ENCODE measurements at places on chromosomes 3 and 15.

DNA sequence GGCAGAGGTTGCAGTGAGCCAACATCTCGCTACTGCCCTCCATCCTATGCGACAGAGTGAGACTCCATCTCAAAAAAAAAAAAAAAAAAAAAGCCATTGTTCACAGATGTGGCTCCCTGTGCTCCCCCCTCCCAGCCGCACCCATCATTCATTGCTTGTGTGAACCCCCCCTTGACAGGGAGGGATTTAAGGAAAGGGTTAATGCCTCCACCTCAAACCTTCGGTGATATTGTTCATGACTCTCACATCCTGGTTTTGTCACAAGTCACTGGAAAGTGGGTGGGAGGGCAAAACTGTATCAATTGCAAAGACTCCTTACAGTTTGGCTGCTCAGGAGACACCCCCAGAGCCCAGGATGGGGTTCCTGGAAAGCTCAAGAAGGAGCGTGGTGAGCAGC, 7.7 kb downstream of the SLC6A6 start:
- DNase-seq, result no peak

- no peak for DNase-seq
Measured at GRCh38 chr3:147813256-147813655, 404.1 kb downstream of the ZIC1 start.

DNA sequence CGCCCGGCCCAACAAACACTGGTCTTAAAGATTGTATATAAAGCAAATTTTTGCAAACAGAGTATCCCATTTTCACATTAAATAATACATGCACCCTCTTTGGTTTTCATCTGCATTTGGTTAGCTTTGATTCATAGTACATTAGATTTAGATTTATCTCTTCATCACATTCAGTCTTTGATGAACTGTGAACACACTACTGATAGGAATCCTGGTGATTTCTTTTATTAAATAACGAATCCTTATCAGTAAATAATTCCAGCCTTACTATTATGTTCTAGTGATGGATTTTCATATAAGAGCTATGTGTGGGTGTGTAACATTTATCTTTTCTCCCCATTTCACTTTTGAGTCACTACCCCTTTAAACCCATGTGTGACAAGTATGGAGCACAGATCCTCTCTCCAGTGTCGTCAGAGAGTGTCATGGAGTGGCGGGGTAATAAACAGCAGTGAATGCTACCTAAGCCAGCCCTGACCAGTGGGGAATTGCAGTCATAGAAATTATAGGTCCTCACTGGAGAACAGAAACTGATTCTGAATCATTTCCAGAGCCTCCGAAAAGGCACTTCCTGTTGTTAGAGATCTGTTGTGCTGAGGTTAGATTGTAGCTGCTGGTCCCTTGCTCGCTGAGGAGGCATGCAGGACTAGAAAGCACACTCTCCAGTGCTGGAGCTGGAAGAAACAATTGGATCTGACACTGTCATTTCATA, 22.0 kb downstream of the SLC7A14 start:
- peak; percentile 63 for DNase-seq

- DNase-seq, result no peak
Measured at GRCh38 chr3:9201955-9202354, 47.5 kb downstream of the SRGAP3 start.

DNA sequence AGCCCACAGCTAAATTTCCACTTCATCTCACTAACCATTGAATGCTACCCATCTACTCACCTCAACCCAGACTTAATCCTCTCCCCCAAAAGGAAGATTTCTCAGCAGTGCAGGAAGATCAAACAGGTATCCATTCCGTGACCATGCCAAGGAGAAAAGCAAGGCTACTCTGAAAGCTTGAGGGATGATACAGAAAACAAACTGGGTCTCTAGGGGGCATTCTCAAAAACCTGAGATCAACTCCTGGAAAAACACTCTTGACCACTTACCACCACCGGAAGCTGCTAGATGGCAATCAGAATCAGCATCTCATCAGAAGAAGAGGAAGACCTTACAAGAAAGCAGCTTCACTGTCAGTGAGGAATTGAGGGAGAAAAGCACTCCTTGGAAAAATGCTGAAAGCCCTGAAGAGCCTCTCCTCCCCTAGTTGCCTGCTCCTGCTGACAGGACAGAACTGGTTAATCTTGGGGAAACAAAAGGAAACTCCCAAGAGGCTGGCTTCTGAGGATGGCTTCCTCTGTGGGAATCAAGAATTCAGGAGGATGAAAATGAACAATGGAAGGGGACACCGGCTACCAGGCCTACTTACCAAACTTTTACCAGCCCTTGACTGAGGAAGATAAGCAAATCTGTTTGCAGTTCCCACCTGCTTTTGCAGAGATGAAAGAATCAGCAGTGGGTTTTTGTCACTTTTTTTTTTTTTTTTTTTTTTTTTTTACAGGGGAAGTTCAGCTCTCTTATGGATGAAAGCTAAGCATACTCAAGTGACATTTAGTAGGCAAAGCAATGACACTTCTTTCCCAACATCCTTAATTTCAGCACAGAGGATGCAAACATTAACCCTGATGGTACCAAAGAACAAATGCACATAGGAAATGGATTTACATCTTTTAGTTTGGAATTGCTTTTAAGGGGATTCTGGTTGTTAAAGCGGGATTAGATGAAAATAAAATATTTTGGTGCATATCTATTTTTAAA, at the start of gene ATP8B4:
ATP8B4 (minus strand) TSS at position 171 of the 978 bp plus-strand sequence. CDS start 12,267 bp downstream, outside the sequence.
- DNase-seq, result no peak

GRCh38 chr15:74168711-74169126, 4.8 kb upstream of the ISLR start:
- no peak for DNase-seq

GRCh38 chr3:151979906-151980305, 106.5 kb downstream of the SUCNR1 start:
- peak; percentile 60 for DNase-seq

- no peak for DNase-seq
Measured at GRCh38 chr3:130737622-130738021, 9.0 kb downstream of the PIK3R4 start.

DNA sequence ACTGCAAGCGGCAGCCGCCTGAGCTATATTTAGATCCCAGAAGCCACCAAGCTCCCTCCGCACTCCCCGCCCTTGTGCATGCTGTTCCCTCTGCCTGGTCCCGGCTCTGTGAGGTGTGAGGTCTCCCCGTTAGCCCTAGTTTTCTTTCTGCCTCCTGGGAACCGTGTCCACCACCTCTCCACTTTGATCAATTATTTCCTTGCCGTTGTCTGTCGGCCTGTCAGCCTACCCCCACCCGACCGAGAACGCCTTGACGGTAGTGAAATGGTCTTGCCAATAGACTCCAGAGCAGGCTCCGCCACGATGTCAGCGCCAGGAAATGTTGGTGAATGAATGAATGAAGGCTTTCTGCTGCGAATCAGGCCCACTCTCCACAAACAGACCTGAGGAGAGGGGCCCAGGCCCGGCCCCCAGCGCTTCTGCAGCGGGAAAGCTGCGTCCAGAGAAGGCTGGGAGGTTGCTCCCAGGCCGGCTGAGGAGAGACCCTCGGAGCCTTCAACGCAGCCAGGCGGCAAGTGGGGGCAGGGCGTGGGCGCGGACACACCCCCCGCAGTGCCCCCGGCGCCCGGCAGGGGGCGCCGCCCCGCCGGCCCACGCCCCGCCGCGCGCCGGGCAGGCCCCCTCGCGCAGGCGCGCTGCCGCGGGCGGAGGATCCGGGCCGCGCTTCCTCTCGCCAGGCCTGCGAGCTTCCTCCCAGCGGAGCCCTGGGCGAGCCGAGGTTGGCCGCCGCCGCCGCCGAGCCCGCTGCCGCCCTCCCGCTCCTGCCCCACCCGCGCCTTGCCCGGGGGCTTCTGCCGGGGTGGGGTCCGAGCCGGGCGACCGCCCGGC, at the start of gene CSK:
CSK (plus strand) TSS at position 650 of the 828 bp plus-strand sequence. CDS start 16,218 bp downstream, outside the sequence.
- DNase-seq, result peak; percentile 73

DNA sequence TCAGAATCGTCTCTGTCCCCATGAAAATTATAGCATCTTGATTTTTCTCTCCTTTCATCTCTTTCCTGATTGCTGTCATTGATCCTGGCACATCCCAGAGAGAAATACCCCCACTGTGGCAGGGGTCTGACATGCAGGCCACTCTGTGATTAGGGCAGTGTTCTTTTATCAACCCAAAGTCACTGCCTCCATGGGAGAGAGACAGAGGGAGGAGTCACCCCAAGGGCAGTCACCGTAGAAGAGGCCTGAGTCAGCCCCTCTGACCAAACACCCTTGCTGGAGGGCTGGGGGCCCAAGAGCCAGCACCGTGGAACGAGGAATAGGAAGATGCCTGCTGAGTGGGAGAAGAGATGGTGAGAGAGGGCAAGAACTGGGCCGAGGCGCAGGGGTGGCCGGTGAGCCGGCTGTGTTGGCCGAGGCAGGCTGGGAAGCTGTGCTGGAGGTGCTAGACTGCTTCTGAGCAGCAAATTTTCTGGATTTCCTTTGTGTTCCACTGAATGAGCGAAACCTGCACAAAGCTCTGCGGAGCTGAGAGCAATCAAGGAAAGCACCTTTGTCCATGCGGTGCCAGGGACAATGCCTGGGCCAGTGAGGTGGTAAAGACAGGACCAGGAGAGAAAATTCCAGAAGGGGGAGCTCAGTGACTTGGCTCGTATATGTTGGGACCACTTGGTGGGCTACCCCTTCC, 103.8 kb downstream of the ADCY5 start:
- no peak for DNase-seq

DNA sequence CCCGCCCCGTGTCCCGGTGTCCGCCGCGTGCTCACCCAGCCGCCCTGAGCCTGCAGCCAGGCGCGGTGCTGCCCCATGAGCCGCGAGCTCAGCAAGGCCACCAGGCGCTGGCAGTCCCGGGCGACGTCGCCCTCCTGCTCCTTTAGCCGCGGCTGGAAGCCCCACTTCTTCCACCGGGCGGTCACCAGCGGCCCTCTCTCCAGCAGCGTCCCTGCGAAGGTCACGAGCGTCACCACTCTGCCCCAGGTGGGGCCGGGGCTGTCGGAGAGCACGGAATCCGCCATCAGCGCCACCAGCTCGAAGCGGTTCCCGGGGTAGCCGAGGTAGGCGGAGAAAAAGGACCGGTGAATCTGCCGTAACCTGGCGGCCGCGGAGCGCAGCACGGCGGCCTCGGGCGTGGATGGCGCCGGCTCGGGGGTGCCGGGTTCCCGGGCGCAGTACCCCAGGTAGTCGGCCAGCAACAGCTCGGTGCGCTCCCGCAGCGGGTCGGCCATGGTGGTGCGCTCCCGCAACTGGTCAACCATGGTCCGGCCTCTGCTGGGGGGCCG, 298 bp downstream of the BCL2L10 start:
- DNase-seq, result peak; percentile 22

DNA sequence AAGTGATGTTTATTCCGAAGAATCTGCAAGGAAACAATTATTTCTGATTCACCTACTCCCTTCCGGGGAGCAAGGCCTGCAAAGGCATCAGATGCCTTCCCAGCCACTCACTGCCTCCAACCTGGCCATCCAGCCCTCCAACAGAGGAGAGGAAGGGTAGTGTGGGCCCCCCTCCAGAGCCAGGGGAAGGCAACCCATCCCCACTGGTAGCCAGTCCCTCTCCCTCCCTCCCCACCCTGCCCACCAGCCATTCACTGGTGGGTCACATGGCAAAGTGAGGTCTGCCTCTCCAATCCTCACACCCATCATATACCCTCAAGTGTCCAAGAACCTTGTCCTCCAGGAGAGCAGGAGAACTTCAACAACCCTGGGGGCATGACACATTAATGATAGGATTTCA, 2.4 kb upstream of the VIPR1 start:
- no peak for DNase-seq

DNA sequence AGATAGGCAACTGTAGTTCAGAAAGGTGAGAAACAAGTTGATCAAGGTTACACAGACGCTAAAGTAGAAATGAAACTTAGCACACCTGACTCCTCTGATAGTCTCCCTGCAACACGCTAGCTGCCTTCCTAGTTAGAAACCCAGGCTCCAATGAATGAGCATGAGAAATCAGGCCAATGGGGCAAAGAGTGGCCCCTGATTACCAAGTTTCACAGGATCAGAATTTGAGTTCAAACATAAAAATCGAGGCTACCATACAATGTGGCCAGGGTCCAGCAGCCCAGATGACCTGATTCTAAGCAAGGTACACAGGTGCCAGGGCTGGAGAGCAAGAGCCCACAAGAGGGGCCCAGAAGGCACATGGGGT, 7.7 kb downstream of the PLD1 start:
- no peak for DNase-seq

GRCh38 chr3:97694876-97695275, 69.7 kb upstream of the ARL6 start:
- DNase-seq, result no peak

GRCh38 chr3:131393051-131393450, 11.5 kb downstream of the NUDT16 start:
- no peak for DNase-seq

- peak; percentile 53 for DNase-seq
Measured at GRCh38 chr3:5071061-5071460, 51.0 kb upstream of the ARL8B start.

DNA sequence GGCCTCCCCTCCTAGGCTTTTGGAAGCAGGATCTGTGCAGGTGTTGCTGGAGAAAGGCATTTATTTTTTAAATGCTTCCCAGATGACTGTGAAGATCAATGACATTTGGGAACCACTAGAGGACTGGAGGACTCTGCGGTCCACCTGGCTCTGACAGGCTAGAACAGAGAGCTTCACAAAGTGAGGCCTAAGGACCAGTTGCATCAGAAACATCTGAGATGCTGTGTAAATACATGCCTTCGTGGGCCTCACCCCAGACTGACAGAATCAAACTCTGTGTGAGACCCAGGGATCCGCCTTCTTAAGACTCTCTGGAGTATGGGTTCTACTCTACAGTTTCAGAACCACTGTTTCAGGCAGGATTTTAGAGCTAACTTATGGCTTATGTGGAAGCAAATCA, 105.0 kb upstream of the ICE2 start:
- no peak for DNase-seq

- DNase-seq, result peak; percentile 36
Measured at GRCh38 chr3:23761440-23761896, 44.3 kb upstream of the UBE2E1 start.

- DNase-seq, result no peak
Measured at GRCh38 chr3:107028626-107029025, 348.6 kb upstream of the CCDC54 start.

- no peak for DNase-seq
Measured at GRCh38 chr3:126938520-126939337, 44.2 kb upstream of the PLXNA1 start.

DNA sequence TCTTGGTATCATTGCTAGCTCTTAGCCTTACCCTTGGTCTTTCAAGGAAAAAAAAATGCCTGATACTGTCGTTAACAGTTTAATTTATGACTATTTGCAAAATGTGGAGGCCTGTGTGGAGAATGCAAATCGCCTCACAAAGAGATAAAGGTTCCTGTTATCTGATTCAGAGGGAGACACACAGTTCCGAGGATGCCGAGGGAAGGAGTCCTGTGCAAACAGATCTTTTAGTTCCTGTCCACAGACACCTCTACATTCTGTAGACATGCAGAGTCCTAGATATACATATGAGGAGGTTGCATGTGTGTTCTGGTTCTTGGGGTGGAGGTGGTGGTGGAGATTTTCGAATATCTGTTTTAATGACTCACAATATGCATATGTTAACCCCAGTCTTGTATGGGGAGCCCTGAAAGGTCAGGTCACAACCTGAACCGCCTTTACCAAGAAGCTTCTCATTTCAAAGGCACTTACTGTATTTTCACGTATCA, 5.7 kb downstream of the NR2F2 start:
- DNase-seq, result no peak

GRCh38 chr3:160376681-160377080, 22.3 kb downstream of the IFT80 start:
- no peak for DNase-seq

- DNase-seq, result no peak
Measured at GRCh38 chr3:143671626-143672025, 176.6 kb downstream of the SLC9A9 start.

- no peak for DNase-seq
Measured at GRCh38 chr3:4981294-4981664, 2.0 kb downstream of the BHLHE40 start.

- DNase-seq, result no peak
Measured at GRCh38 chr3:197155046-197155445, 125.4 kb upstream of the MELTF start.

GRCh38 chr15:25797936-25798901, 64.9 kb downstream of the ATP10A start:
- no peak for DNase-seq
